ENCODE measurements at places on chromosomes 1 and 21.

DNA sequence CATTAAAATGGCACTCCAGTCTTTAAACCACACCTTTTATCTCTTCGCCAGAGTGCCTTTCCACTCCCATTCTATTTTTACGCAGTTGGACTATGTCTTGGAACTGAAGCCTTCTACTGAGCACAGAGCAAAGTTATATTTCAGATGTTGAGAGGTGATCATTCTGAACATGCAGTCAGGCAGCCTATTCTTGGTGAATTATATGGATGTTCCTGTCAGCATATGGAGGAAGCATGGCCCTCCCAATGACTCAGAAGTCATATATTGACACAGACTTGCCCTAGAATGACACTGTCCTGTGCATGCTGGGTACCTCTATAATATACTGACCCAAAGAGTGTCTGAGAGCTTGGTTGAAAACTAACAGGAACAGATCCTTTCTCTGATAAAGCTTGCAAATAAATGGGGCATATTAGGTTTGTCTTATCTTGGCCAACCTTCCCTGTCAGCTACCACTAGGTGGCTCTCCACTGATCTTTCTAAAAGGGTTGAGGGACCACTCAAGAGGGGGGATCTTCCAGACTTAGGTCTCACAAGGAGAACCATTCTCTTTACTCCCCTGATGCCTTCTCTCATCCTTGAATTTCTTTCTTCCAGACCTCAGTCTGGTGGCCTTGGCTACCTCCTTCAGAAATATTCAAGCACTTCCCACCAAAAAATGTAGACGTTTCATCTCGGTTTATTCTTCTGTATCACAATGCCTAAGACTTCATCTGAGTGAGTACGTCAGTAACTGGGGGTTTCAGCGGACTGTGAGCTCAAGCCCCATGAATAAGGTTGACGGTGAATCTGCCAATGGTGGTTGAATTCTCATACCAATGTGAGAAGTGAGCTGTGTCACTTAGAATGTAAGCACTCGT, 11.8 kb upstream of the ALG14 start:
- no peak for DNase-seq

GRCh38 chr1:11868331-11868980, 9.7 kb upstream of the NPPB start:
- no peak for DNase-seq

- DNase-seq: no peak
These were observed 75.3 kb upstream of the RGS4 start for GRCh38 chr1:162993846-162994245.

DNA sequence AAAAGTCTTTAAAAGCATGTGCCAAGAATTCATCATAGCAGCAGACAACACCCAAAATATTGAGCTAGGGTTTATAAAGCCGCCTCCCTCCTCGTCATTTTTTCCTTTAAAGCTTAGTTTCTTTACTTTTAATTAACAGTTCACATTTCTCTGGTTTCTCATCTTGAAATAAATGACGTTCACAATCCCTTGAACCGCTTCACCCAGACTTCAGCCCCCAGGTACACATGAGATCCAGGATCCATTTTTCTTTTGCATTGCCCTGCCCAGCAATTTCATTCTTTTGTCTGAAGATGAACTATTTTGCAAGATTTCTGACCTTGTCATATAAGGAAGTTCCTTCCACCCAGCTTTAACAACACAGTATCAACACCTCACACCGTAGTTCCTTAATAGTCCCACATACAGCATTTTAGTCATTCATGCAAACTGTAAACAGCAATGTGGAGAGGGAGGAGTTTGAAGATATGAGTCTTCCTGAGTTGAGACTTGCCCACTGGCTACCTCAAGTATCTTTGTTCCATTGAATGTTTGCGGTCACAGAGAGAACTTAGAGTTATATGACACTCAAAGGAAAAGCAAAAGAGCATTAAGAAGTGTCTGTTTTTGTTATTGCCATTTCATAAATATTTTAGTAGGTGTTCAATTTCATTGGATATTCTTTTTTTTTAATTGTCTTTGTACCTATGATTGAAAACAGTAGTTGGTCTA, 35.3 kb upstream of the CACYBP start:
- no peak for DNase-seq

GRCh38 chr1:163056831-163057230, 12.3 kb upstream of the RGS4 start:
- no peak for DNase-seq

DNA sequence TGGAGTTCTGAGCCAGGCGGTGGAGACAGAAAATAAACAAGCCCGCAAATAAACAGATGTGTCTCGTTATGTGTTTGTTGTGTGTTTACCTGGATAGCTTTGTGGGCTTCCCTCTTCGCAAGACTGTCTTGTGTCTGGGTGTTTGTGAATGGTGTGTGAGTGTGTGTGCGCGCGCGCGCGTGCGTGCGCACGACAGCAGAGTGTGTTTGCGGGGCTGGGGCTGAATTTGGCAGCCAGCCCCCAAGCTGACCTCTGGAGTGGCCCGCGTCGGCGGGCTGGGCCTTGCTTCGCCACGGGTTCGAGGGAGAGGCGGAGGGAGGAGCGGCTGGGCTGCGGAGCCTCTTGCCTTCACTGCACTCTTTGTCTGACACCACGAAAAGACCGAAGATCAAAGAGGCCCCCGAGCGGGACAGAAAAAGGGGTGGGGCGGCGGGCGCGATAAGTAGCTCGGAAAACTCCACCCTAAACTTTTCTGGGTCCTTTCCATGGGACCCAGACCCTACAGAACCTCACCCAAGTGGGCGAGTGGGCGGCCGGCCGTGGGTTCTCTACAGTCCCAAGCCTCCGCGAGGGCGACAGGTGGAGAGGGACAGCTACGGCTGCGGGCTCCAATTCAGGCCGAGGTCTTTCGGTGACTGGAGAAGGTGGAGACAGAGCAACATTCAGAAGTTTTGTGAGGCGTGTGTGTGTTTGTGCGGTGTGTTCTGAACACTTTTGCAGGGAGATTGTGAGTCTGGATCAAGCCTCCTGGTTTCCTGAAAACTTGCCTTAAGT, 14.5 kb downstream of the PAX7 start:
- no peak for DNase-seq

DNA sequence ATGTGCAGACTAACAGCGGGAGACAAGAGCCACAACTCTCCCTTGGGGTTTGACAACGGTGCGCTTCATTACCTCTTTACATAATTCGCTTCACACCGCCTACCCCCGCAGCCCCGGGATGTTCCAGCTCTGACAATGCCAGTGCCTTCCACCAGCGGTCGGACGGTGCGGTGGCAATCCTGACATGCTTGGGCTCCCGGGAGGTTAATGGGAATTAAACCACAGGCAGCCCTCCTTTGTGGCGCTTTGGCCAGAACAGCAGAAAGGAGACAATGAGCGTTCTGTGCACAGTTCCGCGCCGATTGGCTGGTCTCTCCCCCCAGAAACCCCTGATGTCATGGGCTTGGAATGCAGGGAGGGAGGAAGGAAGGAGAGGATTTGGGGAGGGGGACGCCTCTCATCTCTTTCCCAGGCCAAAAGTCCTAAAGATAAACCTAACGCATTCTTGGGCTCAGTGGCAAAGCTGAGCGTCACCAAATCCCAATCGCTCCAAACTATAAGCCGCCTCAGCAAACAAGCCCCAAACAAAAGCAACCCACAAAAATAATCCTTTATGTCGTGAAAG, 1.3 kb downstream of the CNN3 start:
- DNase-seq: peak; percentile 64

DNA sequence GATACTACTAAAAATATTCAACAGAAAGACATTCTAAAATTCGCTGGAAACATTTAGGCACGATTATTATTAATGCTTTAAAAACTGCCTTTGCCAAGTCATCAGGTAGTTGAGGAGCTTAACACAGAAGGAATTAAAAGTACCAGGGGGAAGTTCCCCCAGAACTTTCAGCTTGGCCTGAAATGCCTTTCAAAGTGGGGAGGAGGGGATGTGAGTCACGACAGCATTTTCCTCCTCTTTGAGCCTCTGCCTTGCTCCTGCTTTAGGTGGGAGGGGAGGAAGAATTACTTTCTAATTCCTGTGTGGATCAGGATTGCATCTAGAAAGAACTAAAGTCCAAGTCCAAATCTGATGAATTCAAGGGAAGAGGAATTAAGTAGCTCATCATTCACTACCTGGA, 183.7 kb downstream of the CLIC6 start:
- DNase-seq: no peak

- no peak for DNase-seq
These were observed 16.2 kb downstream of the OR2L13 start for GRCh38 chr1:248111157-248111556.

GRCh38 chr1:169765580-169766331, 29.0 kb downstream of the METTL18 start:
- DNase-seq: no peak

GRCh38 chr21:26041431-26042180, 129.0 kb downstream of the APP start:
- no peak for DNase-seq

GRCh38 chr1:221888801-221889200, 146.9 kb upstream of the DUSP10 start:
- no peak for DNase-seq

- DNase-seq: no peak
These were observed 7.3 kb downstream of the ARID4B start for GRCh38 chr1:235320521-235321179.

DNA sequence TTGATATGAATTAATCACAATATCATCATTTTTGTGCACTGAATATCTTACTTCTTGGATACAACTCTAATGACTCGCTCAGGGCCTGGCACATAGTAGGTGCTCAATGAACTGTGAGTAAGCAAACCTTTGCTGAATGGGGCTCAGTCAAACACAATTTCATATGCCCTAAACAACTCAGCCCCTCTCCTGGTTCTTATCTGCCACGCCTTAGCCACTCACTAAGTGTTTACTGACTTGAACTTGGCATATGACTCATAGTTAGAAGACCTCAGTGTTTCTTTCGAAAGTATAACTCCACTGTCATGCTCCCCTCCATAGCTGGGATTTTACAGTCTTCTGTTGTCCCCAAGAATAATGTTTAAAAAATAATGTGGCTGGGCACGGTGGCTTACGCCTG, 4.8 kb upstream of the IFNLR1 start:
- no peak for DNase-seq

DNA sequence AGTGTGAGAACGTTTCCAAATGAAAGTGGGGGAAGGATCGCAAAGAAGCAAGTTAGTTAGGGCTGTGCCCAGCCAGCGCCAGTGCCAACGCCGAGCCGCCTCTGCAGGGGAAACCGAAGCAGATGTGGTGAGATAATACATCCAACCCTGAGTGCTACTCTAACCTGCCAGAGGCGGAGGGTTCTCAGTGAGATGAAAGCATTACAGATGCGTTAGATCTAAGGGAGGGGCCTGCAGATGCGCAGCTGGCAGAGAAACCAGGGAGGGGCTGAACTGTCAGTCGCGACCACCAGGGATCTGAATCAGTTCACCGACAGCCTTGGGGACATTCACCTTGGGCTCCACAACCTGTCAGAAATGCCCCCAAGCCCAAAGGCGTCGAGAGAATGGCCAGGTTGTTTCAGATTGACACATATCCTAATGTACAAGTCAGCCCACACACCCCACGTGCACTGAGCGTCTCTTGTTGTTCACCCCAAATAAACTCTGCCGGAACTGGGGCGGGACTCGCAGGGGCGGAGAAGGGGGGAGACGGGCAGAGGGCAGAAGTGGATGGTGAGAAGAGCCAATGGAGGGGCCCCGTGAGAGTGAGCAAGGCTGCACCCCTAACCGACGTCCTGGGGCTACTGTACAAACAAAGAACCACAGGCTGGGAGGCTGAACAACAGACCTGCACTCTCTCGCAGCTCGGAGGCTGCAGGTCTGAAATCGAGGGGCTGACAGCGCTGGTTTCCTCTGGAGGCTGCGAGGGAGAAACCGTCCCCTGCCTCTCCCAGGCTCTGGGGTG, 8.7 kb upstream of the UMODL1 start:
- DNase-seq: peak; percentile 13

- DNase-seq: no peak
These were observed 63.9 kb downstream of the CAPN2 start for GRCh38 chr1:223776075-223776814.

DNA sequence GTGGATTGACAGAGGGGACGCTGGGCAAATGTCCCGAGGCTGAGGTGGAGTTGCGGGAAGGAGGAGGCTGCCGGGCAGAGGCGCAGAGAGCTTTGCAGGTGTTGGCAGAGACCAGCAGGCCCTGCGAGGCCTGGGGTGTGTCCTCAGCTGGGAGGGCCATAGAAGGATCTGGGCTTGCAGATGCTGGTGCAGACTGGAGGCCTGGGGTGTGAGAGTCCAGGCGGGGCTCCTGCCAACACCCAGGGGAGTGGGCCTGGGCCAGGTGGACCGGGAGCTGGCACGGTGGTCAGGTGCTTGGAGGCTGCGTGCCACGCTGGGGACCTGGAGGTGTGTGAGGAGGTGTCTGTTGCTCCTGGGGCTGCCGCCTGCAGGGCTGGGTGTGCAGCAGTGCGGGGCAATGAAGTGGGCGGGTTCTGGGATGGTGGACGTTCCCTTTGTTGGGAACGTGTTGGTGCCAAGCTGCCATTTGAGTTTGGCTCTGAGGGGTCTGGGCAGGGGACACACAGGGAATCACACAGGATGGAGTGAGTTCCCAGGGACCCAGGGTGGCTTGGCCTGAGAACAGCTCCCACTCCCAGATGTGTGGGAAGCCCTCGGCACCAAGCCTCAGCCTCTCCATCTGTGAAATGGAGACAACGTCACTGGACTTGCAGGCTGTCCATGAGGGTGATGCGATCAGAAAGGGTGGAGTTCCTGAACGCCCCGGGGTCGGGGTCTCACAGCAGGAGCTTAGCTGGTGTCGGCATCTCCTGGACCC, 39.9 kb upstream of the POFUT2 start:
- no peak for DNase-seq

GRCh38 chr1:244654108-244655038, 1.4 kb downstream of the DESI2 start:
- no peak for DNase-seq

Data from NCI-H1092 (cell line).